ENCODE measurements at places on chromosomes 16 and 17.

DNA sequence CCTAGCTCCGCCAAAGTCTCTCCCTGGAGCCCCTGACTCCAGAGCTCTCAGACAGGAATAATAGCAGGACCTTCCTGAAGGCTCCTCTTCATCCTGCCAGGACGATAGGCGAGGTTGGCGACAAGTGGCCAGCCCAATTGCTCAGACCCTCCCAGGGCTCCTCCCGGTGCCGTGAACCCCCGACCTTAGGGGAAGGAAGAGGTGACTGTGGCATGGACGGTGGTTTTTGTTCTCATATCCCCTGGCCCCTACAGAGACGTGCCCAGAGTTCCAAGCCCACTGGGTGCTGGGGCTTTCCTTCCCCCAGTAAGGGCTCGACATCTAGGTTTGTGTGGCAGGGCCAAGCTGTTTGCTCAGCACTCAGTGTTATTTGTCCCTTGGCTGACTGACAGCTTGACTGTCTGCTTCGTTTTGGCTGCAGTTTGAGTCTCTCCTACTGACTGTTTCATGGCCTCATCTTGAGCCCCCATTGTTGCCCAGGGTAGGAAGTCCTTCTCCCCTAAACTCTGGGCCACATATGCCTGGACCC, 4.6 kb upstream of the ADCY7 start:
- no peak for DNase-seq

GRCh38 chr17:34997355-34997862, 17.1 kb downstream of the LIG3 start:
- peak; percentile 95 for DNase-seq

GRCh38 chr16:10981697-10982216, 37.4 kb downstream of the CLEC16A start:
- DNase-seq, result no peak

DNA sequence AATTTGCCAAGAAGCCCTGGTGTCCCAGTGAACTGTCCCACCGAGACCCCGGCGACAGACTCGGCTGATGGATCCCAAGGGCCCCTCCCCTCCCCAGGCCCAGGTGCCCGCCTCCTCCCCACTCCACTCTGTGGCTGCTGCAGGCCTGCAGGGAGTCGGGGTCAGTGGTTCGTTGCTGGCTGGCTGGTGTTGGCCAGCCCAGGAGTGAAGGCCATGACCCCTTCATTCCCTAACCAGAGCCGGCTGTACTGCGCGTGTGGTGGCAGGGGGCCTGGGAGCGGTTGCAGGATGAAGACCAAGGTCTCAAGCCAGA, 9.2 kb upstream of the TBX2 start:
- no peak for DNase-seq

DNA sequence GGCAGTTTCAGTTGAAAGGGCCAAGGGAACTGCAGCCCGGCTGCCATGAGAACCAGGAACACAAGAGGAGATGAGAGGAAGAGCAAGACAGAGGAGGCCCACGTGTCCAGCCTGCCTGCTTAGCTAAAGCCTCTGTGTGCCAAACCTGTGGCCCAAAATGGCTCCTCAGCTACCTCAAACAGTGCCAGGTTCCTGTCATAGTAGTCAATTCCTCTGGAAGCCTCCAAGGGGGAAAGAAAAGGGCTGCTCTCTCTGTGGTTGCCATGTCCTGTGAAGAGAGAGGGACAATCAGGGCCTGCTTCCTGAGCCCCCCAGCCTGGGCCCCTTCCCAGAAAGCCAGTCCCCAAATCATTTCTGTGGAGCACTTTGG, 5.2 kb downstream of the SLC12A4 start:
- no peak for DNase-seq
